Fibroblast of villous mesenchyme (primary cell): ENCODE measurements at places on chromosomes 11 and 22. TPM values are rescaled to one million over a fixed set of nuclear protein-coding genes. Genes with fewer than 3 reads are reported as not detected.
A peak's percentile ranks its signal among the peaks of the same experiment; 100 is the strongest.

DNA sequence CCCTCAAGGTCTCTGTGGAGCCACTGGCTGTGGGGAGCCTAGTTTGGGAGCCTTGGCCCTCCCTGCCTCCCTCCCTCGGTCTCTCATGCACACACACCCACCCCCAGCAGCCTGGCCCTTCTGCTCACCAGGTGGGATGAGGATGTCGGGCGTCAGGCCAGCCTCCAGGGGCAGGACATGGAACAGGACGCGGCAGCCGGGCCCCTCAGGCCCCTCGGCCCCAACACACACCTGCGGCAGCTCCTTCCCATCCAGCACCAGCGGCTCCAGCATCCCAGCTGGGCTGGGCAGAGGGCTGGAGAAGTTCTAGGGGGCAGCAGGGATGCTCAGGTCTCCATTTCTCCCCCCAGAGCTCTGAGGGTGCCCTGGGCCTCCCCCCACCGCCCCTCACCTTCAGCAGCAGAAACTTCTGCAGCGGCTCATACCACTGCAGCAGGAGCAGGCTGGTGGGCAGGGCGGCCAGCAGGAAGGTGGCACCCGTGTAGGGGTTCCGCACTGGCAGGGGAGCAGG lies 11.2 kb downstream of the MAP4K2 start:
- no peak for DNase-seq

DNA sequence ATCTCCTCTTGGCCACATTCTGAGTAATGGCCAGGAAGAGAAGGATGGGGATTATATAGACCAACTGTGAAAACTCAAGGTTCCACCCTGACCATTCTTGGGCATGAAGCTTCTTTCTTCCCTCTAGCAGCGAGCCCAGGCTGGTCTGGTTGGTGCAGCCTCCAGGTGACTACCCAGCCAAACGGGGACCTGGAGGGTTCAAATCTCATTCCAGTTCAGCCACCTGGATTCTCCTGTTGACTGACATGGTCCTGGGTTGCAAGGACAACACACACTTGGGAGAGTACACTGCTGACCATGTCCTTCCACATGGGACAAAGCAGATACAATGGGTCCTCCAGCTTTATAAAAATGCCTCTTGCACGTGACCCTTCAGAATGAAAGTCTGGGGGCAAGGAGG lies 67.0 kb downstream of the SHANK2 start:
- DNase-seq, result no peak

DNA sequence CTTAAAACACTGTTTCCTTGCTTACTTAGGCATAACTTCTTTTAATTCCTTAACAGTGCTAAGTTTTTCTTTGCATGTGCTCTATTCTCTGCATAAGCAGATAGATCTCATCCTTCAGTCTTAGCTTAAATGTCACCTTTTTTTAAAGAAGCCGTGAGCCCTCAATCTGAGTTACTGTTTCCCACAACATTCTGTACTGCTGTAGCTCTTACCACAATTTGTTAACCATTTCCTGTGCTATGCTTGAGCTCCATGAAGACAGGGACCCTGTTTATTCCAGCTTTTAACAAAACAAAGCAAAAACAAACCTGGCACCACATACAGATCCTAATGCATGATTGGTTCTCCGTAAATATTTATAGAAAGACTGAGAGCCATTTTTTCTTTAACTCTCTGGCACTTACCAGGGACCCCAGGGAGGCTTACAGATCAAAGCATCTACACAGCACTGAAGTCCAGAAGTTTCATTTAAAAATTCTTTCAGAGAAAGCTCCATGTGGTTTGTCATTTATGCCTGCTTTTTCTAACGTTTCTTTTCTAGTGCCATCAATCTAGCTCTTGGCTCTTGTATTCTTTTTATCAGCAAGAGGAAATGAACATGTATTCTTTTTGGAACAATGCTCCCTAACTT lies 74.9 kb downstream of the DYNC2H1 start:
- no peak for DNase-seq

DNA sequence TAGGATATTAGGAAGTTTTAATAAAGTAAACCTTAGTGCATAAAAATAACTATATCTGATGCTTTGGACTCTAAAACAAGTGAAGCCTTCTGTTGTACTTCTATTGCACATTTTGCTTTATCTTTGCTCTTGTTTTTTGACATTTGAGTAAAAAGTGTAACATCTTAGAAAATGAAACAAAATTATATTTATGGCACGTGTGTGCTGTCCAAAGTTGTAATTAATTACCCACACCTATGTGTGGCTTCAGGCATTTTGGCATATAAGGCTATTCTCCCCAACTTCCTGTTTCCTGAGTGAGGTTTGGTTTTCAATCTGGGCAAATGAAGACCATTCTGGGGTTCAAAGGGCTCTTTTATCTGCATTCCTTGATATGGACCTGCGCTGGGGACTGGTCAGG lies at the start of gene OOSP1:
OOSP1 (plus strand) TSS at position 301 of the 400 bp plus-strand sequence; CDS start at position 324, 23 bp downstream.
- no peak for DNase-seq

DNA sequence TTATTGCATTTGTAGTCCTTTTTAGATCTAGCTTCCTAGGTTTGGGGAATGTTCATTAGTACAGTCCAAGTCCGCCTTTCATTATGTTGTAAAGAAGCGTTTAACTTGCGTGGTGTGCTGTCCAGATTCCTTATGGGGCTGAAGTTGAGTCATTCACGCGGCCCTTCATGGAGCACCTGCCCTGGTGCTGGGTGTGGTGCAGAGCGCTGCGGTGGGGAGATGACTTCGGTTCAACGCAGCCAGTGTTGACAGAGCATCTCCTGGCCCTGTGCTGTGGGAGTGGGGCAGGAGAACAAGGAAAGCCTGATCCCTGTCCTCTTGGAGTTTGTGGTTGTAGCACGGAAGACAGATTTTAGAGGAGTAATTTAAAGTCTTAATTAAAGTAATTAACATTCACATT lies 152.0 kb downstream of the TBC1D22A start:
- DNase-seq, result no peak

DNA sequence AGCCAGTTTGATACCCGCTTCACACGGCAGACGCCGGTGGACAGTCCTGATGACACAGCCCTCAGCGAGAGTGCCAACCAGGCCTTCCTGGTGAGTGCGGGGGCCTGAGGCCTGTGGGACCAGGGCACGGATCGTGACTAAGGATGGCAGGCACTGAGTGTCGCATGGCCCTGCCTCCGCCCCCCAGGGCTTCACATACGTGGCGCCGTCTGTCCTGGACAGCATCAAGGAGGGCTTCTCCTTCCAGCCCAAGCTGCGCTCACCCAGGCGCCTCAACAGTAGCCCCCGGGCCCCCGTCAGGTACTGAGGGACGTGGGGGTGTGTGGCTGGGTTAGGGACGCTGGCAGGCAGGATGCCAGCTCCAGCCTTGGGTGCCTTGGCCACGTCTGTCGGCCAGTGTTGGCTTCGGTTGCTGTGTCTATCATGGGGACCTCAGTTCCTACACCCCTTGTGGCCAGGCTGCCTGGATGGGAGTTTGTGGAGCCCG lies 3.0 kb downstream of the PTPRCAP start:
- DNase-seq, result no peak

DNA sequence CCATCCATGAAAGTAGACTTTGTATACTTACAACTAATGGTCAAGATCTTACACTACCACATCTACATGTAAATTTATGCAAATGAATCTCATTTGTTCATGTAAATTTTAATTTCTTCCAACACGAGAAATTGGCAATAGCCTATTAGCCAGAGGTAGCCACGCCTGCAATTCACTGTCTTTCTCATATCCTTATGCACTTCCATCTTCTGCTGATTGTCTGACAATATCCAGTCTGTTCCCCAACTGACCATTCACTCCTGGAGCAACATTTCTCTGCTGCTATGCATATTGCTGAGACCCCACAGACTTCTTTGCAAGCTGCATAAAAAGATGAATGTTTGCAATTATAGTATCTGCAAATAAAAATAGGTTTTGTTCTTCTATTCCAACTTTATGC lies 2.5 kb downstream of the NNMT start:
- no peak for DNase-seq

DNA sequence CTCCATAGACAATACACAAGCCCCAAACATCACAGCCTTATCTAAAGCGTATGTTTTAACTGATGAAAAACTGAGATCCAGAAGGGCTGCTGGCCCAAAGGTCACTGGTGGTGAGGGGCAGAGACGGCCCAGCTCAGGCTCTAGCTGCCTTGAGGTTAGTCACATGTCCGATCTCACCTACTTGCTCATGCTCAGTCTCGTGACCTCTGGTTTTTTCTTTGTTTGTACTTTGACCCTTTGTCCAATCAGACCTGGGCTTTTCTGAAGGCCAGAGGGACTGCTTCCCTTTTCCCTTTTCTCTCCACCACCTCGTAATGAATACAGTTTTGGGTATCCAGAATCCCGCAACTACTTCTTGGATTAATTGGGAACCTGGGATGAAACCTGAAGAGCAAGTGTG lies 28.6 kb downstream of the MMP20 start:
- no peak for DNase-seq

- DNase-seq, result no peak
These were observed 157.7 kb downstream of the DBX1 start for GRCh38 chr11:20002312-20003216.

DNA sequence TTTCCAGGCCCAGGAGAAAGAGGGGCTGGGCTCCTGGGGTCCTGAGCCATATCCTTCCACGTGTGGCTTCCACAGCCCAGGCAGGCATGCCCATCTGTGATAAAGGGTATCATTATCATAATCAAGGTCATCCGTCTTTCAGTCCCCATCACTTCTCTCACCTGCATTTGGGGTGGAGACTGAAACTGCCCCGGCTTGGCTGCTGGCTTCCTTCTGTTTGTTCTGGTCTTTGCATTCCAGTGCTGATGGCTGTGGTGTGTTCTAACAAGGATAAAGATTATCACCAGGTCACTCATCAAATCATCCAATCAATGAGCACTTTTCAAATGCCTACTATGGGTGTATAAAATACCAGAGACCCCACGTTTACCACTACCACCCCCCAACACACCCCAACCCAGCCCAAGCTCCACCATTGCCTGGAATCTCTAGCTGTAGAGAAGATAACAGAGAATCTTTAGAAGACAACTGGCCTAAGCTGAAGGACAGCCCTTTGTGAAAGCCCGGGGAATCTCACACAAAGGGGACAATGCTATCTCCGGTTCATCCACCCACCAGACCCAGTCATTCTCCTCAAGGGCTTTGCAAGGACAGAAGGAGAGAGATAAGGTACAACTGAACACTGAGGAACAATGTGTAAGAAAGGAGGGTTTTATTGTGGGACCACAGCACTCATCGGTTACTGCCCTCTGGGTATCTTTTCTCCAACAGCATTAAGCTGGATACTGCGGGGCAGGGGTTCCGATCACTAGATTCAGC lies 54.9 kb downstream of the AHNAK start:
- no peak for DNase-seq

DNA sequence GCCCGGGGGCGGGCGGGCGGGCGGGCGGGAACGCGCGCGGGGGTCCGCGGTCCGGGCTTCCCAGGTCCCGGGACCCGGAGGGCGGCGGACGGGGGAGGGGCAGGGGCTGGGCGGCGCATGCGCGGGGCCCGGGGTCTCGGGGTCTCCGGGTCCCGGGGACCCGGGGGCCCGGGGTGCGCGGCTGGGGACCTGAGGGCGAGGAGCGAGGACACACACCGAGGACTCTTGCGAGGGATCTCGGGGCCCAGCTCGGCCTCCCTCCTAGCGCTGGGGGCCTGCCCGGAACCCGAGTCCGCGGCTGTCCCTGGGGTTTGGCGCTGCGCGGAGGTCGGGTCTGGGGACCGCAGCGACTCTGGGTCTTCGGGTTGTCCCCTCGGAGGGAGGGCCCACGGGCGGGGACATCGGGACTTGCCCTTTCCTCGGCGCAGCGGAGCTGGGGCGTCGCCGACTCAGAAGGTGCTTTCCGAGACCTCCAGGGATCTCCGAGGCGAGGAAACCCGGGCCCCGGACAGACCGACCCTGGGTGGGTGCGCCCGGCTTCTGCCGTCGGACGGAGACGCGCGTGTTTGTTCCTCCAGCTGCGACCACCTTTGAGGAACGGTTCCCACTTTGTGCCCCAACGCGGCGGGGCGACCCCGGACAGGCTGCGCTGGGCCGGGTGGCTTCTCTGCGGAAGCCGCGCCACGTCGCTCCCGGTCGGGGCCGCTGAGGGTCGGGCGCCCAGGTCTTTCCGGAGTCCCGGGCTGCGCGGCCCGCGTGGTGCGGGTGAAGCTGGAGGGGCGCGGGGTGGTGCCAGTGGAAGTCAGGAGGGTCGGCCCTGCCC lies 540 bp downstream of the PPARA start:
- DNase-seq, result peak; percentile 16

DNA sequence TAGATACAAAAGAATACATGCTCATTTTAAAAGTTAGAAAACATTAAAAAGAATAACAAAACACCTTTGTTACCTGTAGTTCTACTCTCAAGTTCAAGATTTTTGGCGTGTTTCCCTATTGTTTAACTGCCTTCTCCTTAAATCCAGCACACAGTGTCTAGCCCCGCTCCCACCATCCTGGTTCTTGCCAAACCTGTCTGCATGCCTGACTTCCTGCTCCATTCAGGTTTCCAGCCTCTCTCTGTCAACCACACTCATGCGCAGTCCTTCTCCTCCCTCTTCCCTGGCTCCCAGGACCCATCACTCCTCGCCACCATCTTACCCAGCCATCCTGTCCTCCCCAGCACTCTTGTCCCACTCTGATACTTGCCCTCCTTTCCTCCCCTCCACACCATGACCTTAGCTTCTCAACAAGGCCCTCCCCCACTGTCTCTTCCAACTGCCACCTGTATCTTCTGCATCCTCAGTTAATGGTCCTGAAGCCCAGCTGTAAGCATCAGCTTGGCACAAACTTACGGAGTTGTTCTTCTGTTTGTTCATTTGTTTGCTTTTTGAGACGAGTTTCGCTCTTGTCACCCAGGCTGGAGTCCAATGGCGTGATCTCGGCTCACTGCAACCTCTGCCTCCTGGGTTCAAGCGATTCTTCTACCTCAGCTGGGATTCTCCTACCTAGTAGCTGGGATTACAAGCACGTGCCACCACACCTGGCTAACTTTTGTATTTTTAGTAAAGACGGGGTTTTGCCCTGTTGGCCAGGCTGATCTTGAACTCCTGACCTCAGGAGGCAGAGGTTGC lies 7.5 kb upstream of the MYH9 start:
- DNase-seq, result no peak

Gene CCDC157
- 1.3 and 2.6 TPM in 2 replicates for total RNA-seq

Gene OR52H1
- total RNA-seq, result 0.32 and 0.86 TPM in 2 replicates
